Activated CD4-positive, alpha-beta T cell treated with anti-CD3 and anti-CD28 coated beads for 48 hours (primary cell): ENCODE measurements at places on chromosomes 7 and 10.

DNA sequence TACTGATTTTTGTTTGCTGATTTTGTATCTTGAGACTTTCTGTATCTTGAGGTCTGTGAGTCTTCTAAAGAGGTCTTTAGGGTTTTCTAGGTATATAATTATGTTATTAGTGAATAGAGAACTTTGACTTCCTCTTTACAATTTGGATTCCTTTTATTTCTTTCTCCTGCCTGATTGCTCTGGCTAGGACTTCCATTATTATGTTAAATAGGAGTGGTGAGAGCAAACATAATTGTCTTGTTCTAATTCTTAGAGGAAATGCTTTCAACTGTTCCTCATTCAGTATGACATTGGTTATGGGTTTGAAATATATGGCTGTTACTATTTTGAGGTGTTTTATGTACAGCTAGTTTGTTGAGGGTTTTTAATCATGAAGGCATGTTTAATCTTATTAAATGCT is 308.0 kb upstream of the TEX47 start:
- DNase-seq: no peak

DNA sequence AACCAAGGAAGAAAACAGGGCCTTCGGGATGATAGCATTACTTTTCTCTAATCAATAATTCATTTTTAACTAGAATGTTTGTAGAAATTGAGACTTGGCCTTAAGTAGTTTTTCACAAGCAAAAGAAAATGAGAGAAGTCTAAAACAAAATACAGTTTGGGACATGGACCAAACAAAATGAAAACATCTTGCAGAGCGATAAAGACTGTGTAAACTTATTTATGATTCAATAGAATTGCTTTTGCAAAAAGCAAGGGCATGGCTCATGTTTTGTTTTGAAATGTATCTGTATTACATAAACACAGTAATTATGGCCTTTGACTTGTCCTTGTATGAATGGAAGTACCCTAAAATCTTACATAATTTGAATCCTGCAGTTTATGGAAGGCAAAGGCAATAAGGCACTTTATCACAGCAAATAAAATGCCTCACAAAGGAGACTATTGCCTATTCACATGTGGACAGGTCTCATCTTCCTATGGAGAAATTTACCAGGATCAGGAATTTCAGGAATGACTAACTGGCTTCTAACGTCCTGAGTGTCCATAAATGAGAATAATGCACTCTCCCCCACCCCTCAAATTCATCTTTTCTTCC is 295.2 kb downstream of the PTEN start:
- no peak for DNase-seq

DNA sequence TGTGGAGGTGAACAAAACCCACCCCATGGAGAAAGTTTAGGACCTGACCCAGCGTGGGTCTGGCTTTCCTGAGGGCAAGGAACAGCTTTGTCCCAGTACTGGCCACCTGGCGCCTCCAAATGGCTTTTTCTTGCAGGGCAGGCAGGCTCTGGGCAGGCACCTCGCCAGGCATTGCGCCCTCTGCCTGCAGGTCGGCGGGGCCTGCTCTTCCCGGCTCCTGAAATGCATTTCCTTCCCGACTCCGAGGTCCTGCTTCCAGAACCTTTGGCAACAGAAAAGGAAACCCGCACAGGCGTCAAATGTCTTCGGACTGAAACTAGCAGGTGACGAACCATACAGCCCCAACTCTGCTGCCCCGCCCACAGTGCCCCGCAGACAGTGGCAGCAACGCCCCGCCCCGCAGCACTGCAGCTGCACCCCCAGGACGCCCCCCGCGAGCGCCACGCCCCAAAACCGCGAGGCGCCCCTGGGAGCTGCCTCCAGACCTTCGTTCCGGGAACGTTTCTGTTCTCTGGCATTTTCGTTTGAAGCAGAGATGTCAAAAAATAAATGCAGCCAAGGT is 65.5 kb downstream of the C10orf143 start:
- no peak for DNase-seq

- DNase-seq: no peak
Measured at GRCh38 chr10:69892406-69892805, 90.7 kb downstream of the COL13A1 start.

GRCh38 chr10:101843032-101844021 is at the start of gene KCNIP2:
KCNIP2 (minus strand) TSS chr10:101843800; CDS start chr10:101843568, 232 bp downstream.
- DNase-seq: peak; percentile 60

DNA sequence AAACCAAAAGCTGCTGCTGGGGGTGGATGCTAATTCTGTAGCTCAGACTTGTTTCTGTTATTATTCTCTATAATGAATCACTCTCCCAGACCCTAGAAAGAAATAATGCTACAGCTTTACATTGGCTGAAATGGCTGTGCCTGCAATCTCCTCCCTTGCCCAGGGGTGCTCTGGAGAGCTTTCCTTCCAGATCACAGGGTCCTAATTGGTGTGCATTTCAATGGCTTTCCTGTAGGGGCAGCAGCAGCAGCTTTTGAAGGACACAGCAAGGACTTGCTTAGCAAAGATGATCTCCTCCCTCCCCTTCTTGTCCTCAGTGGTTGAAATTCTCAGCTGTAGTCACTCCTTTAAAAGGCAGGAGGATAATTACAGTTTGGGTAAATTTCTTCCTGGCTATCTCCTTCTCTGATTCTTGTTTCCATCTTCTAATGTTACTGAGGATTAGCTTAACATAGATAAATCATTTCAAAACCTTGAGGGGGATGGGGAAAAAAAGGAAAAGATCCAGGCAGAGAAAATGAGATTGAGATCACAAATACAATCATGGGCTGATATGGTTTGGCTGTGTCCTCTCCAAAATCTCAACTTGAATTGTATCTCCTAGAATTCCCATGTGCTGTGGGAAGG is 120.2 kb upstream of the CTTNBP2 start:
- DNase-seq: peak; percentile 19

DNA sequence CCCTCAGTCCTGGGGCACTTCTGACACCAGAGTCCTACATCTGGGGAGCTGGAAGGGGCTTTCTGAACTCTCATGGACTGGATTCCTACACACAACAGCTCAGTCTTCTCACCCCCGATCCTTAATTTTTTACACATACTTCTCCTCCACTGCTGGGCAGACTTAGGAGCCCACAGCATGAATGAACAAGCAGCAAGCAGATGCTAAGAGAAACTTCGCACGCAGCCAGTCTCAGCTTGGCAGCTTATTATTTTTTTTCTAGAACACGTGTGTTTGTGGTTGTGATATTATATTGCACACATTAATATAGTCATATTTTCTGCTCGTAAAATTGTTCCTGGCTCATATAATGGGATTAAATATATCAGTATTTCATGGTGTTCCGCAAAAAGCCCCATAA is 50.9 kb upstream of the LOXL4 start:
- no peak for DNase-seq

DNA sequence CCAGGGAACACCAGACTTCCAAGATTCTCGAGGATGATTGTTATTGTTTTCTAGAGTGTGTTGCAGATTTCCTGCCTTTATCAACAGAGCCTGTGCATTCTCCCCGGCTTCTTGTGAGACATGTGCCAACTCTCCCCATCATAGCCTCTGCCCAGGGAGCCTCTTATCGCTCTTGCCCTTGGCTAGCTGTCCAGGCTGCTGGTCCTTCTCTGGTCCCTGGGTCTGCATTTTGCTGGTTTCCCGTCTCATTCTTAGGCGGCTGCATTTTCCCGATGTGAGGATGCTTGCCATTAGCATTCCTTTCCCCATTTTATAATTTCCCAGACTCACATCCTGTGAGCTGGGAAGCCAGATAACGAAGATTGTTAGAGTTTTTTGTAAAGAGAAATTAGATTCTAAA is 15.2 kb downstream of the SLC13A4 start:
- DNase-seq: no peak

GRCh38 chr10:725302-725701 is 35.8 kb upstream of the DIP2C start:
- DNase-seq: no peak

DNA sequence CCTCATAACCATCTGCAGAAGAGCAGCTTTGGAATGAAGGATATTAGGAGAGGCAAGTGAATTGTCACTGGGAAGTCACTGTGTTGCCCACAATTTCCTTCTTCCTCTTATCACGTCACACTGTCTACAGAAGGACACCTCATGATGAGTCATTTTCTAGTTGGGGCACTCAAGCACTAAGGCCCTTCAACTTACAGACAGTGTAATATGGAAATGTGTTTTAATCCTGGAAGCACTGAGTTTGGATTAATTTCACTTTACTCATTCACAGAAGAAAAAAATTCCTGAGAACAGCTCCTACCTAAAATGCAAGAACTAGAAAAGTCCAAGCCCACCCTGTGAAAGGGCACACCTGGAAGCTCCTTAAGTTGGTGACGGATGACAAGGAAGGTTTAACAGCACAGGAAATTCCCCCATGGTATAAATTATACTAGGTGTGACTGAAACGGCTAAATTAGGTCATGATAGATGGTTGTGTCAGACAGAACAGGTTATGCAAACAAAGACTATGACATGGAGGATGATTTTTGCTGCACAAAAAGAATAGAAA is 56.6 kb downstream of the PARD3 start:
- no peak for DNase-seq

DNA sequence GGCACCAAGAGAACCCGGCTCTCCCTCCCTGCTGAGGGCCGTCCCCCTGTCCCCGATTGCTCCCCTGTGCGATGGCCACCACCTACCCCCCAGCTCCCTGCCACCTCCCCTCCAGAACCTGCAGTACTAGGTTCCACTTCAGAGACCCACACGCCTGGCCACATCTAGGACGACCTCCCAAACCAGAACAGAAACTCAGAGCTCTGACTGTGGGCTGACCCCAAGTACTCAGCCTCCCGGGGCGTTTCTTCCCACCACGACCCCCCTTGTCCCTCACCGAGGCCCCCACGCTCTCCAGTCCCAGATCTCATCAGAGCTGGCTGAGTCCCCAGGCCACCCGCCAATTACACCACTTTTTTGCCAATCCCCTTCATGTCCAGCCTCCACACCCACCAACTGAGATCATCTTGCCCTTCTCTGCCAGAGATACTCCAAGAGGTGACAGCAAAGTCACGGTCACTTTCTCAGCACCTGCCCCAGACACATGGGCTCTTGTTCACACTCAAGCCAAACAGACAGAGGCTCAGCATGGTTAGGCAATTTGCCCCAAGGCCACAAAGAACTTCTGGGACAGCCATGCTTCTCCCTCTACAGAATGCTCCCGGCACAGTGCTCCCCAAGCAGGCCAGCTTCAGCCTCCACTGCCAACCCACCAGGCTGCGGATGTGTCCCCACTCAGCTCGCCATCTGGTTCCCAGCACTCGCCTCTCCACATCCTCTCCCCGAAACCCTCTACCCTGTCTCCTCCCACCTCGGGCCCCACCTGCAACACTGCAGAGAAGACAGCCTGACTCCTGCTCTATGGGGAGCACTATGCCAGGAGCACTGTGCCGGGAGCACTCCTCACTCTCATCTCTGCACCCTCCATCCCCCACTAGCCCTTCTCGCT is 4.7 kb downstream of the TMEM120A start:
- no peak for DNase-seq

- no peak for DNase-seq
Measured at GRCh38 chr10:117516681-117517080, 25.9 kb upstream of the EMX2 start.

GRCh38 chr7:96903906-96904305 is 101.4 kb upstream of the DLX6 start:
- DNase-seq: no peak

- DNase-seq: no peak
Measured at GRCh38 chr7:18471476-18472160, 23.9 kb upstream of the HDAC9 start.
